ENCODE measurements at places on chromosomes 11 and 22. TPM values are rescaled to one million over a fixed set of nuclear protein-coding genes. Genes with fewer than 3 reads are reported as not detected.

The DUSP8 gene
- 0.14 TPM for total RNA-seq

The PDE3B gene
- 9.8 TPM for total RNA-seq

The ACR gene
- not detected for total RNA-seq

The KRTAP5-7 gene
- total RNA-seq, result not detected

The OR5B21 gene
- not detected for total RNA-seq

The TEX54 gene
- not detected for total RNA-seq

The RIMBP3B gene
- total RNA-seq, result 0.85 TPM

GRCh38 chr11:111205632-111206385 is 39.7 kb upstream of the POU2AF2 start:
- no peaks in the 10 kb centered on the region for H3K36me3 ChIP-seq
- no peak overlapping the region for H3K27ac ChIP-seq
- H3K4me1 ChIP-seq, result no peaks in the 10 kb centered on the region

- no peak overlapping the region for H3K4me3 ChIP-seq
- H3K27me3 ChIP-seq, result no peaks in the 10 kb centered on the region
- DNase-seq, result no peak
- H3K27ac ChIP-seq, result no peak overlapping the region
Measured at GRCh38 chr11:9820260-9820659, 156.4 kb downstream of the SWAP70 start.

GRCh38 chr11:90722552-90723190 is 499.8 kb upstream of the CHORDC1 start:
- no peaks in the 10 kb centered on the region for H3K36me3 ChIP-seq
- no peak overlapping the region for H3K4me3 ChIP-seq
- H3K4me1 ChIP-seq, result no peaks in the 10 kb centered on the region
- DNase-seq, result no peak
- H3K27me3 ChIP-seq, result no peaks in the 10 kb centered on the region
- H3K27ac ChIP-seq, result no peak overlapping the region

DNA sequence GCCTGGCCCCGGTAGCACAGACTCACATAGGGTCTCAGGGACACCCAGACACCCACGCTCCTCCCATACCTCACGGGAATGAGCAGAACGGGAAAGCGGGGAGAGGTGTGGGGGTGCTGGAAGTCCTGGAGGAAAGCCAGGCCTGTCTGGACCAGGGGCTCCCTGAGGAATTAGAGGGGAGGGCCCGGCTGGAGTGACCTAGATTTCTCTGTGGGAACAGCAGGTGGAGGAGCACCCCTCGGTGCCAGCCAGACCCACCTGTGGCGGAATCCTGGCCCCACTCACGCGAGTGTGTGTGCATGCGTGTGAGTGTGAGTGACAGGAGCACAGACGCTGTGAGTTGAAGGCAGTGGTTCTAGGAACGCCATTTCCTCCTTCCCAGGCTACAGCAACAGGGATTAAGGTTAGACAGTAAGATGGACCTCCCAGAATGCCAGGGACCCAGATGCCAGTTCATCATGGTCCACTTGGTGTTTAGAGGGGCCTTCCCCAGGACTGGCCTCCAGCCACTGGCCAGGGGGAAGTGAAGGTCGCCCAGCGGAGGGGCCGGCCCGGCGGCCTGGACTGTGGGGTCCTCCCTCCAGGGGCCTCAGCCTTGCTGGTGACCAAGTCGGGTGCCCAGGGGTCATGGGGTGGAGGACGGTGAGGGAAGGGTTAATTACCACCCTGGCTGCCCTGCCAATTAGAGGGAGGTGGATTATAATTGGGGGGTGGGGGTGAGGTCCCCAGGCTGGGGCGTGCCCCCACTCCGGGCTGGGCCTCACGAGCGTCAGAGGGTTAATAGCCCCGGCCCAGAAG is 1.0 kb downstream of the PKP3 start:
- H3K27me3 ChIP-seq, result peaks cover 28% of the 10 kb centered on the region
- no peak for DNase-seq
- no peaks in the 10 kb centered on the region for H3K36me3 ChIP-seq
- H3K4me1 ChIP-seq, result no peaks in the 10 kb centered on the region
- no peak overlapping the region for H3K4me3 ChIP-seq

- no peak for DNase-seq
- H3K27ac ChIP-seq, result peak within 1 kb of the TSS; percentile 74
- no peaks in the 10 kb centered on the region for H3K36me3 ChIP-seq
- peaks cover 34% of the 10 kb centered on the region for H3K27me3 ChIP-seq
- peak within 1 kb of the TSS; percentile 36 for H3K4me3 ChIP-seq
Measured at GRCh38 chr11:12377106-12377823, at the start of gene PARVA. Gene PARVA, plus strand, starts transcription at chr11:12377571. Its CDS starts 77 bp downstream, at chr11:12377648.

DNA sequence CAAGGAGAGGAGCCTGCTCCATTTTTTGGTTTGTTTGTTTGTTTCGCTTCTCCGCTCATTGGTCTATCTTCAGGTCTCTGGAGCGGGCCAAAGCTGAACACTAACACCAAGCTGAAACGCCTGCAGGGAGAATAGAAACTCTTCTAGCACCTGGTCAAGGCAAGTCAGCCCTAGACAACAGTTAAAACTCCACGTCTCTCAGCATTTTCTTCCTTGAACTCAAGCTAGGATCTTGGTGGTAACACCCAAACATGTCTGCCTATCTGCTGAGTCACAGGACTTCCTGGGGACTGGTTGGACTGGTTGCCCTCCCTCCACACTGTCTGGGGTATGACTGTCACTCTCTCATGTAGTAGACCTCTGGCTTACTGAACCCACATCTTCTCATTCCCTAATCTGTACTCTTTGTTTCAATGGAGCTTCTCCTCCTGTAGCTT is 23.9 kb upstream of the RBFOX2 start:
- no peaks in the 10 kb centered on the region for H3K36me3 ChIP-seq
- H3K27me3 ChIP-seq, result no peaks in the 10 kb centered on the region
- no peak for DNase-seq
- H3K4me1 ChIP-seq, result no peaks in the 10 kb centered on the region
- H3K27ac ChIP-seq, result no peak overlapping the region
- no peak overlapping the region for H3K4me3 ChIP-seq

DNA sequence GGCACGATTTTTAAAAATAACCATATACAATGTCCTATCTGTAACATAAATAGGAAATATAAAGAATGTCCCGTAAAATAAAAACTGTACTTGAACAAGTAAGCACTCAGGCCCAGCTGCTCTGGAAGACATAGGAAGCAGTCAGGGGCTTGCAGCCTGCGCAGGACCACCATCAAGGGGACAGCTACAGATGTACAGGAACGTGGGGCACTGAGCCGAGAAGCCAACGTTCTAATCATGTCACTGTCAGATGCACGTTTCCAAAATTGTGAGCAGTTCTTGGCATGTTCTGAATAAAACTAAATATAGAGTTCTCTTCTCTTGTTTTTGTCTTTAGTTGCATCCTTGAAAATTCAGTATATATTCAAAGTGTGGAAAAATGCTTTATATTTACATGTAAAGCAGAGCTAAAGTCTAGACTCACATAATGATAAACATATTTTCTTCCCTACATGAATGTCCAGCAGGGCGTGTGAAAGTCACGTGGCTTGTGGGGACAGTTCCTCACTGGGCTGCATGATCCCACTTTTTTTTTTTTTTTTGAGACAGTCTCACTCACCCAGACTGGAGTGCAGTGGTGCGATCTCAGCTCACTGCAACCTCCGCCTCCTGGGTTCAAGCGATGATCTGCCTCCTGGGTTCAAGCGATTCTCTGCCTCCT is 28.4 kb upstream of the TSPAN18 start:
- H3K4me1 ChIP-seq, result no peaks in the 10 kb centered on the region
- no peaks in the 10 kb centered on the region for H3K36me3 ChIP-seq
- no peak for DNase-seq

GRCh38 chr11:35066030-35066429 is 72.9 kb upstream of the CD44 start:
- H3K4me1 ChIP-seq, result peaks cover 17% of the 10 kb centered on the region
- no peak overlapping the region for H3K27ac ChIP-seq
- DNase-seq, result no peak
- no peak overlapping the region for H3K4me3 ChIP-seq
- no peaks in the 10 kb centered on the region for H3K36me3 ChIP-seq

- H3K27me3 ChIP-seq, result no peaks in the 10 kb centered on the region
- H3K27ac ChIP-seq, result no peak overlapping the region
- no peaks in the 10 kb centered on the region for H3K36me3 ChIP-seq
- no peak for DNase-seq
- H3K4me1 ChIP-seq, result no peaks in the 10 kb centered on the region
Measured at GRCh38 chr22:24894220-24894975, 52.1 kb downstream of the LHFPL7 start.

- no peak overlapping the region for H3K4me3 ChIP-seq
- H3K36me3 ChIP-seq, result no peaks in the 10 kb centered on the region
- no peak overlapping the region for H3K27ac ChIP-seq
Measured at GRCh38 chr11:116101902-116102301, 597.7 kb upstream of the CADM1 start.

DNA sequence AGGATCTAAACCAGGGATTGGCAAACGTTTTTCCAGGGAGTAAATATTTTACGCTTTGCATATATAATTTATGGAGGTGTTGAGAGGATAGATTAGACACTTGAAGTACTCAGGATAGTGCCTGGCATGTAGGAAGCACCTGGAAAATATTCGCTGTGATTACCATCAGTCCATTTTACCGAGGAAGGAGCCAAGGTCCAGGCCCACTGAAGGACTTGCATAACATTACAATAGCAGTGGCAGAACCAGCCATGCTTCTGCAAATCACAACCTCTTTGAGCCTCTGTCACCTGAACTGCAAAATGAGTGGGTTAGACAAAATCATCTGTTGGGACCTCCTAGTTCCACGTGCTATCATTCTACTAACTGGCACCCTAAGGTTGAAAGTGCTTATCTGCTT is 5.4 kb downstream of the FUT4 start:
- DNase-seq, result no peak
- no peak overlapping the region for H3K4me3 ChIP-seq
- H3K4me1 ChIP-seq, result peaks cover 13% of the 10 kb centered on the region
- H3K27me3 ChIP-seq, result no peaks in the 10 kb centered on the region
- H3K36me3 ChIP-seq, result peaks cover 2% of the 10 kb centered on the region

- no peak overlapping the region for H3K4me3 ChIP-seq
- no peaks in the 10 kb centered on the region for H3K27me3 ChIP-seq
- DNase-seq, result no peak
Measured at GRCh38 chr11:40029391-40029790, 1430.1 kb downstream of the LRRC4C start.

- H3K27me3 ChIP-seq, result no peaks in the 10 kb centered on the region
- no peak overlapping the region for H3K4me3 ChIP-seq
- H3K36me3 ChIP-seq, result no peaks in the 10 kb centered on the region
- H3K4me1 ChIP-seq, result no peaks in the 10 kb centered on the region
- no peak overlapping the region for H3K27ac ChIP-seq
- no peak for DNase-seq
Measured at GRCh38 chr11:15932417-15932816, 423.9 kb downstream of the SOX6 start.

DNA sequence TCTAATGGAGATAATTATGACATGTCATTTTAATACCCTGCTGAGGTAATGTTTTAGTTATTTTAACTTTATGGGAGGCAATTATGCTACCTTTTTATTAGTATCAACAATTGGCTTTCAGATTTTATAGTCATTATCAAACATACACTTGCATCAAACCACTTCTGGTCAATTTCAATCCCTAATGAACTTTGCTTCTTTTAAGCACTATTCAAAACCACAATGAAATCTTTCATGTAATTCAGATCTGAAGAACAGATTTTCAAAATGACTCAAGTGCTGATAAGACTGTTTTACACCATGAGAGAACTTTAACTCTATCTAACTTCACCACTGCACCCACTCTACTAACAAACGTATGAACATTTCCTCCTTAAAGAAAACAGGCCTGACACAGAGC is 25.9 kb upstream of the CCDC34 start:
- H3K27me3 ChIP-seq, result no peaks in the 10 kb centered on the region
- no peaks in the 10 kb centered on the region for H3K4me1 ChIP-seq
- H3K4me3 ChIP-seq, result no peak overlapping the region

DNA sequence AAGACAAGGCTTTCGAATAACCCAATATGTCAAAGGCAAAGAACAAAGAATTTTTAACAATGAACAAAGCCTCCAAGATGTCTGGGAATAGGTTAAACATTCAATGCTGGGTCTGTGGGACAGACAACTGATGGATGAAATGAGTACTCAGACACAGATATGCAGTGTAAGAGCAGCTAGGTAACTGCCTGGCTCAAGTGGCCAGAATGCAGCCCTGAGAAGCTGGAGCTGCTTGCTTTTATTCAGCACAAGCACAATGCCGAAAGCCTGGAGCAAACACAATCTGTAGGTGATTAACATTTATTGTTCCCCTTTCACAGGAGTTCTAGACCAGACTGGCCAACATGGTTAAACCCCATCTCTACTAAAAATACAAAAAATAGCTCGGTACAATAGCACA is 24.0 kb downstream of the GLYAT start:
- H3K36me3 ChIP-seq, result no peaks in the 10 kb centered on the region
- no peaks in the 10 kb centered on the region for H3K4me1 ChIP-seq
- H3K27ac ChIP-seq, result no peak overlapping the region
- no peak overlapping the region for H3K4me3 ChIP-seq
- DNase-seq, result no peak
- no peaks in the 10 kb centered on the region for H3K27me3 ChIP-seq

- H3K4me1 ChIP-seq, result peaks cover 4% of the 10 kb centered on the region
- no peak overlapping the region for H3K27ac ChIP-seq
- H3K27me3 ChIP-seq, result no peaks in the 10 kb centered on the region
Measured at GRCh38 chr11:44065161-44065661, 859 bp upstream of the ACCS start.

DNA sequence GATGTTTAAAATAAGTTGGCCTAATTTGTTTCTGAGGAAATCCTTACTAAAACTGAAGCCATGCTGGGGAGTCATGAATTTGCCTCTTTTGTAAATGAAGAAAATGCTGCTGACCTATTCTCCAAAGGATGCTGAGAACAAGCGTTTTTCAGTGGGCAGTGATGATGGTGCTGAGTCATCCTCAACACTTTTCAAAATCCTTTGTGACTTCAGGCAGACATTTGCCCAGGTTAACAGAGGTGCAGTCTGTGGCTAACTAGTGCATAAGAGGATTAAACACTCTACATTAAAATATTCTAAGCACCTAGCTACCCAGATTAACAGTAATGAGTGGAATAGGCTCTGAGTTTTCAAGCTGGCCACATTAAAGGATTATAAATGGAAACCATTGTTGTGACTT is 509.0 kb downstream of the DLG2 start:
- H3K27me3 ChIP-seq, result no peaks in the 10 kb centered on the region
- no peaks in the 10 kb centered on the region for H3K36me3 ChIP-seq
- no peaks in the 10 kb centered on the region for H3K4me1 ChIP-seq
- H3K4me3 ChIP-seq, result no peak overlapping the region
- DNase-seq, result no peak

- no peak overlapping the region for H3K4me3 ChIP-seq
- no peak overlapping the region for H3K27ac ChIP-seq
- H3K27me3 ChIP-seq, result peaks cover 35% of the 10 kb centered on the region
- H3K4me1 ChIP-seq, result peaks cover 4% of the 10 kb centered on the region
Measured at GRCh38 chr11:9090488-9091043, 833 bp downstream of the SCUBE2 start.

GRCh38 chr11:63290285-63290684 is 46.9 kb upstream of the SLC22A25 start:
- H3K4me3 ChIP-seq, result no peak overlapping the region
- DNase-seq, result no peak
- no peaks in the 10 kb centered on the region for H3K27me3 ChIP-seq
- no peak overlapping the region for H3K27ac ChIP-seq
- H3K36me3 ChIP-seq, result no peaks in the 10 kb centered on the region
